ENCODE measurements at places on chromosomes 7 and 10.

DNA sequence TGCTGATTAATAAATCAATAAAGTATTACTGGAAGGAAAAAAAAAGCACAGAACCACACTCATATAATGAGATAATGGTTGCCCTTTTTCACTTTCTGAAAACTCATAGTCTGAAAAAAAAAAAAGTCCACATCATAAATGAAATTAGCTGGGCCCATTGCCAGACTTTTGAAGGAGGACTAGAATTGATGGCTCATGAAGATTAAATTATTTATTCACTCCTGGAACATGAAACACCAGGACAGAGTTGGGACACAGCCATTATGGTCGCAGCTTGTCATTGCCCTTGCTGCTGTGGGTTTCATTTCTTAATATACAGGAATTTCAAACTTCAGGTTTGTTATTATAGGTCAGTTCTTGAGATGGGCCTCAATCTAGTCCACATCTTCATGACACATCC lies 91.9 kb downstream of the CNTNAP2 start:
- DNase-seq: no peak

- DNase-seq: no peak
These were observed 21.9 kb upstream of the KCNK18 start for GRCh38 chr10:117175215-117175900.

DNA sequence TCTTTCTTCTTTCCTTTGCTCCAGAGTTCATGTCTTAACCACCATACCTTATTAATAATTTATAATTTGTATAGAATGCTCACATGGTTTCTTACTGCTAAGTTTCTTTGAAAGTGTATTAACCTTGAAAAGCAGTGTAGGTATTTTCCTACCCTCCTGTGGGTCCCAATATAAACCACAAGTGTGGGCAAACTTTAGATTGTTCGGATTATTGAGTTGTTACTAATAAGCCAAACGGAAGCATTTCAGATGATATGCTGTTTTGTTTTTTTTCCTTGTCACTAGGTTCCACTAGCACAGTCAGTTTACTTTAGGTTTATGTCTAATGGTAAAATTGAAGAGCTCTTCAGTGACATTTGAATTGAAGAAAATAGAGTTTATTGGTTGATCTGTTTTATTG lies 10.2 kb downstream of the SSBP1 start:
- DNase-seq: no peak

DNA sequence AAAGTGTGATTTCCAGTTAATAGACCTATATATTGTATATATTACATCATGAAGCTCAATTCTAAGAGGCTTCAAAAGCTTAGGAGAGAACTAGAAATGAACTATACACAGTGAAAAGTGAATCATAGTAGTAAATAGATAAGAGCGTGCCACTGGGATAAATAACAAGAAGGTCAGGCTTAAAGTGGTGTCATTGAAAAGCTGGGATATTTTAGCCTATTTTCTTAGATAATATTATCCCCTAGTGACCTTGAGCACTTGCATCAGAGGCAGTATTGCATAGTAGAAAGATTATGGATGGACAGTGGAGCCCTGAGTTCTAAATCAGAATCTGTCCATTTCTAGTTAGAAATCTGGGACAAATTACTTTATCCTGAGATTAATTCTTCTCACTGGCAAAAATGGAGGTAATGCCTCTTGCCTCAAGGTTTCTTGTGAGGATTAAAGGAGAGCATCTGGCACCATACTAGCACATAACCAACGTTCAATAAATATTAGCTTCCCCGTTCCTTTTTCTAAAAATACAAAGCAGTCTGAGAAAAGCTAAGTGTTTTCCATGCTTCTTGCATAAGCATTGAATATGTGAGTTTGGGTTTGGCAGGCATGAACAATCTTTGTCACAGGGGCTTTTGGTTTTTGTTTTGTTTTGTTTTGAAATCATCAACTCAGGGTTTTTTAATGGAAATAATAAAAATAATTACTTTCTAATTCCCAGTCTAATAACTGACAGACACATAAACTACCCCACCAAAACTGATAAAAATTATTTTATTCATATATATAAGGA lies 27.3 kb upstream of the MACC1 start:
- no peak for DNase-seq

GRCh38 chr10:84632866-84633265 lies 304.5 kb downstream of the CCSER2 start:
- DNase-seq: no peak

DNA sequence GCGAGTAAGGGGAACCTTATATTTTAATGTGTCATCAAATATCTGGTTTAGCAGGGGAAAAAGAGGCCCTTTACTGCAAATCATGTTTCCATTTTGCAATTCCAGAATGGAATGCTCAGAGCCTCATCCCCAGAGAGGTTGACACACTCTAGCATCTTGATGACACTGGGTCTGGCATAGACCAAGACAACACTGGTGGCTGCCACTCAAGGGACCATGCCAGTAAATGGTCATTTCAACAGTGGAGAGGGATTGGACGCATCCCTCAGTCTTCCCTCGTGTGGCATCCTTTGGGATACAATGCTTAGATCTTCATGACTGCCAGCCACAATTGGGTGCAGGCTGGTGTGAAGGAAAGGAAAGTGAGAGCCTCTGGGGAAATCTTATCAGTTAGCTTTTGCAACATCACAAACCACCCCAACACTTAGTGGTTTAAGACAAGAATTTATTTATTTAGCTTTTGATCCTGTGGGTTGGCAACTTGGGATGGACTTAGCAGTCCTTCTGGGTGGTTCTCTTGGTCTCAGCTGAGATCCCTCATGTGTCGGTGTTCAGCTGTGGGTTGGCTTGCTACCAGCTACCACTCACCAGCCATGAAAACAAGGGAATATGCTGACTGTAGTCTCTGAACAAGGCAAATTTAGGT lies 21.6 kb downstream of the TACC2 start:
- DNase-seq: no peak

GRCh38 chr10:79583488-79584024 lies 23.3 kb upstream of the SFTPA2 start:
- no peak for DNase-seq

GRCh38 chr10:125778556-125778955 lies 2.9 kb upstream of the MMP21 start:
- no peak for DNase-seq

DNA sequence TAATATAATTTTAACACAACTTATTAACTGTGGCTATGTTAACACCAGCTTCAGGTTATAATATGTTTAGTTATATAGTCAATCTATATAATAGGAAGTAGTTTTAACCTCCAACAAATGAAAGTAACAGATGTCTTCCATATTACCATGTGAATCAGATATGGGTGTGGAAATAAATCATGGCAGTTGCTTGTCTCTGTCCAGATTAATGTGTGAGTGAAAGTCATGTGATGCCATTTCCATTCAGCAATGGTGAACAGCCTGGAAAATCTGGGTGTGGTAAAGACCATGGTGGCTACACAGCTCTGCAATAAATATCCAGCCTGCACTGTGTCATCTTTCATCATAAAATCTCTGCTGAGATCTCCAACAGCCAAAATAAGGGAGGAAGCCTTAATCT lies 27.8 kb downstream of the HEPACAM2 start:
- no peak for DNase-seq

DNA sequence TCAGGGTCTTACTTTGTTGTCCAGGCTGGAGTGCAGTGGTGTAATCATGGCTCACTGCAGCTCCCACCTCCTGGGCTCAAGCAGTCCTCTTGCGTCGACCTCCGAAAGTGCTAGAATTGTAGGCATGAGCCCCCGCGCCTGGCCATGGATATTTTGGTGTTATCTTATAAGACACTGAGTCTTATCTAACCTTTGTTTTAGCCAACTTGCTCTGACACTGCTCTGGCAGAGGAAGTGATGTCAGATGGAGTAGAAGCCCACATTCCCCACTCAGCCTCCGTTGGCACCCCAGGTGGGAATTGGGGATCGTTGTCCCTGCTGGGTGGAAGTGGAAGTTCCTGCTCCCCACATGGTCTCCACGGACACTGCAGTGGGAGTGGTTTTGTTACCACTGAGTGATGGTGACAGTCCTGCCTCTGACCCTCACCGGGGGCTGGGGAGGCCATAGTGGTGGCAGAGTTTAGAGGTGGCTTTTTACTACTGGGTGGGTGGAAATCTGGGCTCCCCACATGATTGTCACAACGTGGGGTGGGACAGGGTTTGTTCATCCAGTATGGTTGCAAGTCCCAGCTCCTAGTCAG lies 98.9 kb downstream of the ANKRD61 start:
- DNase-seq: no peak

DNA sequence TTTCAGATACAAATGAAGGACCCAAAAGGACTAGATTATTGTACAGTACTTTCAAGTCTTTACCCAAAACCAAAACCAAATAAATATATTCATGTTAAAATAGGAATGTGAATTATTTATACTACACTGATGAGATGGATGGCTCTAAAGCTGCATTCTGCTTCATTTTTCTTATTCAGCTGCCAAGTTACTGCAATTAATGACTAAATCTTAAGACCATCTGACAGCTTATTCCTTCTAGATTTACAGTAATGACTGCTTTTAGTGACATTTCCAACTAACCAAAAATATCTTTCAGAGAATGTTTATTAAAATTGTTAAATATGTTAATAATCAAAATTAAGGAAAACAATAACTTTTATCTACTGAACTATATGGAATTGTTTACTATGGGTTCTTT lies 20.9 kb downstream of the ENKUR start:
- no peak for DNase-seq

DNA sequence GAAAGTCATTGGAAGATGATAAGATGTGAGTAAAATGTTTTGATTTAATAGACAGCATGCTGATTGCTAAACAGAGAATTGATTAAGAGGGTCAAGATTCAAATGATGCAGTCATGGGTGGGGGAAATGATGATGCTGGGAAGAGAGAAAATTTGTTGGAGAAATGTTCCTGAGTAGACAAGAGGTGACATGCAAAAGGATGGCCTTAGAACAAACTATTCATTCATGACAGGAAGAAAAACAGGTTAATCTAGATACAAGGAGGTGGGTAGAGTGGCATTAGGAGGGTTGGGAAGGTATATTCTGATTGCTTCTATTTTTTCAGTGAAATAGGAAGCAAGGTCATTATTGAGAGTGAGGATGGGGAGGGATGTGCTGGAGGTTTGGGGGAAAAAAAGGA lies 146.7 kb downstream of the SEM1 start:
- DNase-seq: no peak

GRCh38 chr10:129258283-129258923 lies 208.6 kb upstream of the MGMT start:
- DNase-seq: no peak

DNA sequence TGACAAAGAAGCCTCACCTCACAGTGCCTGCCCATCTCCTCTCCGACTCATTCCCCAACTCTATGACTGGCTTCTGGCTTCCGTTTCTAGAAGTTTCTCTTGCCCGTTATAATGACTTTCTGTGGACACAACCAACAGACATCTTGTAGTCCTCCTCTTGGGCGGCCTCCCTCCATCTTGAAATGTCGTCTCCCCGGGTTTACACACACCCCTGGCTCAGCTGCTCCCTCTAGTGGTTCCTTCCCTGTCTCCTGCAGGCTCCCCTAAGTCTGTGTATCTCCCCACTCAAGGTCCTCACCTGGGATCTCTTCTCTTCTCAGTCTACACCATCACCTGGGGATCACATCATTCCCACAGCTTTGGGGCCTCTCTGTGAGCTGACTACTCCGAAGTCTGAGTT lies 123.4 kb upstream of the NEBL start:
- DNase-seq: no peak

- no peak for DNase-seq
These were observed 15.4 kb upstream of the LRRN3 start for GRCh38 chr7:111075498-111075897.

- DNase-seq: no peak
These were observed 446.5 kb downstream of the LRMDA start for GRCh38 chr10:75877877-75878276.

GRCh38 chr10:36515319-36515718 lies 610.1 kb upstream of the ANKRD30A start:
- DNase-seq: no peak

DNA sequence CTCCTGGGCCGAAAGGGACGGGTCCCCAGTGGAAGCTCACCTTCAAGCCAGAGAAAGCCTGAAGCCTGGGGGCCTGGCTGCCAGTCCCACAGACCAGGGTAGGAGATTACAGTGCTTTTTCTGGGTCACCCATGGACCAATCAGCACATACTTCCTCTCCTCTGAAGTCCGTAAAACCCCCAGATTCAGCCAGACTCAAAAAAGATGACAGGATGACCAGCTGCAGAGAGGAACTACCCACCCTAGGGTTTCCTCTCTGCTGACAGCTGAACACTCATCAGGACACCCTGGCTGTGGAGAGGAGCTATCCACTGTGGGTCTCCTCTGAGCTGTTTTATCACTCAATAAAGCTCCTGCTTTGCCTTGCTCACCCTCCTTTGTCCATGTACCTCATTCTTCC lies 78.0 kb downstream of the SAMD9 start:
- no peak for DNase-seq

- no peak for DNase-seq
These were observed 5.9 kb downstream of the TTYH3 start for GRCh38 chr7:2637505-2638223.

- no peak for DNase-seq
These were observed 53.6 kb downstream of the KAT6B start for GRCh38 chr10:74880041-74880440.

DNA sequence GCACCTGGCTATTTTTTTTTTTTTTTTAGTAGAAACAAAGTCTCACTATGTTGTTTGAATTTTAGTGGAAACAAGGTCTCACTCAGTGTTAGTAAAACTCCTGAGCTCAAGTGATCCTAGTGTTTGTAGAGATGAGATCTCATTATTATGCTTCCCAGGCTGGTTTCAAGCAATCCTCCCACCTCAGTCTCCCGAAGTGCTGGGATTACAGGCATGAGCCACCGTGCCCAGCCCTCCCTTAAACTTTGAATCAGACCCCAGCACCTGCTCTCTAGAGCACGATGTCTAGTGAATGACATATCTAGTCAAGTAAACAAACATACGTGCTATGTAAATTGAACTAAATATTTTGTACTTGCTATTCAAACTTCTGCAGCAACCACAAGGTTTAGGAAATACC lies 105.6 kb upstream of the MYO3A start:
- no peak for DNase-seq

DNA sequence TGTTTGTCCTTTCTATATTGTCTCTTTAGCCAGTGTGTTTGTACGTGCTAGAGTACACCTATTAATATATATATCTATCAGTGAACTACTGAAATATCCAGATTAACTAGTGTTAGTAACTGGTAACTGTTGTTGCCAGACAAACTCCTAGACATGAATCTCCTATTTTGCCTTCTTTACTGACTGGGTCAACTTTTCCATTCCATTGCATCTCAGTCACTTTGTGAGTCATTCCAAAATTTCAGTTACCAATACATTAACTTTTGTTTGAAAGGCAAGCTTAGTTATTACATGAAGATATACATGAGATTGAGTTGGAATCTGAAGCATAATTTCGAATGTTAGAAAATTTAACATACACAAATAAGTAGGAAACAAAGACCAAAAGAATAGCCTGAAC lies 51.4 kb downstream of the BTAF1 start:
- no peak for DNase-seq

DNA sequence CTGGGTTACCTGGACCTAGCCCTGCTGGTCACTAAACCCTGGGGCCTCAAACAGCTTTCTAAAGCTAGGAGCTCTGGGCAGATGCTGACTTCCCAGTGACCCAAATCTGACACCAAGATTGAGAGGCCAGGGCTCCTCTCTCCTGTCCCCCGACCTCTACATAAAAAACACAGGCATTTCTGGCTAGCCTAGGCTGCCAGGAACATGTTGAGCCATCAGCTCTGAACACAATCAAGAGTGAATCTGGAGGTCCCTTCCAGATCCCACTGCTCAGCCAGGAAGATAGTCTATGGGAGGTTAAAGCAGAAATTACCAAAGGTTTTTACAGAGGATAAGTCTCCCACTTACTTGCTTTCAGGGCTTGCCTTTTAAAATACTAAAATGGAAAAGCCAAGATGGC lies 22.1 kb upstream of the PDE1C start:
- DNase-seq: no peak
